Activated T-cell treated with anti-CD3 and anti-CD28 coated beads for 1 hour (primary cell): ENCODE measurements at places on chromosomes 2 and 18.

- no peak for DNase-seq
These were observed 63.2 kb downstream of the TTC32 start for GRCh38 chr2:19838616-19839015.

DNA sequence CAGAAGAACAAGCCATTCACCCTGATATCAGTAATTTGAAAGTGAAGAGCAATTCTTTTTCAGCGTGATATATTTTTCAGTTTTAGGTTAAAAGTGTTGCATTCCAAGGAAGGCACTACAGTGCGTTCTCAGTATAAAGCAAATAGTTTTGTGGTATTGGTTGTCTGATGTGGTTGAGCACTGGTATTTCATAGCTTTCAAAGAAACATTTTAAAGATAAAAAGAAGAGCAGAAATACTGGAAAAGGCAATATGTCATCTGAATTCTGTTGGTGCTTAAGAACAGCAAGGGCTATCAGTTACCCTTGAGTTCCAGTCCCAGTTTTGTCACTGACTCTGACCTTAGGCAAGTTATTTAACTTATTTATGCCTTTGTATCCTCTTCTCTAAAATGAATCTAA is 191.6 kb downstream of the BABAM2 start:
- no peak for DNase-seq

DNA sequence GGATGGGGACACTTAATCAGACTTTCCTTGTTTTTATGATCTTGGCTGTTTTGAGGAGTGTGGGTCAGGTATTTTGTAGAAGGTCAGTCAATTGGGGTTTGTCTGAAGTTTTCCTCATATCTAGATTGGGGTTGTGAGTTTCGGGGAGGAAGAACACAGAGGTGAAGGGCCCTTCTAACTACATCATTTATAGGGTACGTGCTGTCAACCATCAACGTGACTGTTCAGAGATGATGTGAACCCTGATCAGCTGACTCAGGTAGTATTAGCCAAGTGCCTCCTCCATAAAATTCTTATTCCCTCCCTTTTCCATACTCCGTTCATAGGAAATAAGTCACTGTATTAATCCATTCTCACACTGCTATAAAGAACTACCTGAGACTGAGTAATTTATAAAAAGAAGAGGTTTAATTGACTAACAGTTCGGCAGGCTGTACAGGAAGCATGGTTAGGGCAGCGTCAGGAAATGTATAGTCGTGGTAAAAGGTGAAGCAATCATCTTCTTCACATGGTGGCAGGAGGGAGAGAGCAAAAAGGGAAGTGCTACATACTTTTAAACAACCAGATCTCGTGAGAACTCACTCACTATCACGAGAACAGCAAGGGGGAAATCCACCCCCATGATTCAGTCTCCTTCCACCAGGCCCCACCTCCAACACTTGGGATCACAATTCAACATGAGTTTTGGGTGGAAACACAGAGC is 547.1 kb upstream of the LINC00305 start:
- no peak for DNase-seq

- DNase-seq: no peak
These were observed 172.5 kb downstream of the PDE11A start for GRCh38 chr2:177900082-177900481.

GRCh38 chr2:154452906-154453493 is 245.5 kb upstream of the KCNJ3 start:
- no peak for DNase-seq

GRCh38 chr2:168684921-168685599 is 117.4 kb upstream of the NOSTRIN start:
- no peak for DNase-seq

GRCh38 chr2:23069156-23069555 is 315.8 kb upstream of the KLHL29 start:
- DNase-seq: no peak

DNA sequence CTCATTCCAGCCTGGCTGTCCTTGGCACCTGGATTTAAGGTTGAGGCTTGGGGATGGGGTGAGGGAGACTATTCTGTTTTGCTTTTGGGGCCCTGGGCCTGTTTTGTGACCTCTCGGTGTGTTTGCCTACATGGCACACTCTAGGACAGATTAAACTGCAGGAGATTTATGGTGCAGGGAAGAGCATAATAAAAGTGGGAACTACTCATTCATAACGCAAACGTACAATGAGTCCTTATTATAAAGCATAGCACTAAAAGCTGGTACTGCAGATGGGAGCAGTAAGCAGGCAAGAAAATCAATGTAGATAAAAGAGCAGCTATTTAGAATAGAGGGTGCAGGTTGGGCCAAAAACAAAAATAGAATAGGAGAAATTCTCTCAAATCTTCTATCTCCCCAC is 238.4 kb downstream of the ACTR3 start:
- no peak for DNase-seq

- no peak for DNase-seq
These were observed 32.9 kb downstream of the ST8SIA5 start for GRCh38 chr18:46723856-46724415.

DNA sequence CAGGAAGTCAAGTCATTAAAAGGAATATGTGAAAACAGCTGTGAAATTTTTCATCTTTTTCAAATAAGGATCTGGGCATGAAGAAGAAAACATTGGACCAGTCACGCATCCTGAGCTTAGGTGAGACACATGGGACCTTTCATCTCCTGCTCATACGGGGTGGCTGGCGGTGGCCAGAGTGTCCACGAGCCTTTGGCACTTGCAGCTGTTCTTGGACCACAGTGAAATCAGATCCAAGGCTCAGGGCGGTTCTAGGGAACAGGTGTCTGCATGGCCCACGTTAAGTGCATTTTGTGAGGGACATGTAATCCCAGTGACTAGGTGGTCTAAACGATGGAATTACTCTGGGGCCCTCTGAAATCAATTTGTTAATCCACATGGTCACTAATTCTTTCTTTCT is 212.7 kb upstream of the COPS8 start:
- no peak for DNase-seq

GRCh38 chr18:70636991-70637390 is 348.1 kb downstream of the SOCS6 start:
- DNase-seq: no peak

- DNase-seq: no peak
These were observed 289.0 kb upstream of the TFPI start for GRCh38 chr2:187842978-187843847.

GRCh38 chr2:37153224-37153623 is 3.6 kb downstream of the EIF2AK2 start:
- no peak for DNase-seq

- DNase-seq: no peak
These were observed 37.5 kb downstream of the UXS1 start for GRCh38 chr2:106156305-106157296.

DNA sequence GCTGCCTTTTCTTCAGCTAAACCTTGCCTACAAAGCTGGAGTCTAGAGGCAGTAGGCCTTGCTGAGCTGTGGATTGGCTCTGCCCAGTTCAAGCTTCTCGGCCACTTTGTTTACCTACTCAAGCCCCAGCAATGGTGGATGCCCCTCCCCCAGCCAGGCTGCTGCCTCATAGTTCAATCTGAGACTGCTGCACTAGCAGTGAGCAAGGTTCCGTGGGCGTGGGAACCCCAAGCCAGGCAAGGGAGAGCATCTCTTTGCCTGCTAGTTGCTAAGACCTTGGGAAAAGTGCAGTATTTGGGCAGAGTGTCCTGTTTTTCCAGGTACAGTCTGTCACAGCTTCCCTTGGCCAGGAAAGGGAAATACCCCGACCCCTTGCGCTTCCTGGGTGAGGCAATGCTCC is 68.9 kb downstream of the VAPA start:
- DNase-seq: no peak

- DNase-seq: no peak
These were observed 14.1 kb downstream of the EMX1 start for GRCh38 chr2:72931280-72931910.

DNA sequence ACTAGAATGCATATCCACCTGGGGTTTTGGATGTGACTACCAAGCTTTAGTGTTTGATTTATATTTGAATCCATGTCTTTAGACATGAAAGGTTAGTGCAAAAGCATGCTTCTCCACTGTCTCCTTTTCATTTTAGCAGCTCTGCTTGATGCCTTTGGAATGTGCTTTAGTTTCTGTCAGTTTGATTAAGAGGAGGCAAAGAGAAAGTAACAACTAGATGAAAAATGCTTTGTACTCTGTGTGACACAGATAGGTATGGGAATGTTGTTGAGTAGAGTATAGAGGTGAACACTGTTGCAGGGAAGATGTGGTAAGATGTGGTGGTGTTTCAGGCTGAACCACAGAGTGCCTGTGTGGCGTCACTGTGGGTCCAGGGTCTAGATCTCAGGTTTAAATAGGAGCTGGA is 19.8 kb downstream of the PIK3C3 start:
- DNase-seq: no peak

GRCh38 chr18:72427721-72428120 is 116.4 kb downstream of the CBLN2 start:
- DNase-seq: no peak

DNA sequence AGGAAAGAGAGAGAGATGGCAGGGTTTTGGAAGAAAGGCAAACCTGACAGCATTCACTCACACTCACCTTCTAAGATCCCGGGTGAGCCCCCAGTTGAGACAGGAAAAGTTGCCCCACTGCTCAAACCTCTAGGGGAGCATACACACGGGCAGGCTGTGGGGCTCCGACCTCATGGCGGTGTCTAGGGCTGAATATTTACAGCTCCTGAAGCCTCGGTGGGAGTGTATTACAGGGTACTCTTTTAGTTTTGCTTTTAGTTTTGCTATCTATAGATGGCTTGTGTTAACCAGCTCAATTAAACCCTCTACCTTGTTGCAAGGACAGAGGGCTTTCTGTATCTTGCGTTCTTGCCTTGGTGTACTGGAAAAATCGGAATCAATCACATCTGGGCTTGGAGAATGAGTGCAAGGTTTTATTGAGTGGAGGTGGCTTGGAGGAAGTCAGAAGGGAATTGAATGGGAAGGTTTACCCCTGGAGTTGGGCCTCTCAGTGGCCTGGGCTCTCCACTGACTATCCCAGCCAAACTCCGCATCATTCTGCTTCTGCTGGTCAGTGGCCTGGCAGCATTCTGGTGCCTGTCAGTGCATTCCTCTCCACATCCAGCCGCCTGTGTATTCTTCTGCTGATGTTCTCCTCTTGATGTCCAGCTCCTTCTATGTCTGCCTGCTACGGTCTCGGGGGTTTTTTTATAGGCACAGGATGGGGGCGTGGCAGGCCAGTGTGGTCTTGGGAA is 10.1 kb upstream of the IFIH1 start:
- no peak for DNase-seq
